ENCODE measurements at places on chromosomes 7 and 10. TPM values are rescaled to one million over a fixed set of nuclear protein-coding genes. Genes with fewer than 3 reads are reported as not detected.

GRCh38 chr10:95336702-95337101 lies 45.9 kb upstream of the PDLIM1 start:
- DNase-seq = no peak

- no peak for DNase-seq
Measured at GRCh38 chr10:77410523-77410922, 227.1 kb downstream of the KCNMA1 start.

DNA sequence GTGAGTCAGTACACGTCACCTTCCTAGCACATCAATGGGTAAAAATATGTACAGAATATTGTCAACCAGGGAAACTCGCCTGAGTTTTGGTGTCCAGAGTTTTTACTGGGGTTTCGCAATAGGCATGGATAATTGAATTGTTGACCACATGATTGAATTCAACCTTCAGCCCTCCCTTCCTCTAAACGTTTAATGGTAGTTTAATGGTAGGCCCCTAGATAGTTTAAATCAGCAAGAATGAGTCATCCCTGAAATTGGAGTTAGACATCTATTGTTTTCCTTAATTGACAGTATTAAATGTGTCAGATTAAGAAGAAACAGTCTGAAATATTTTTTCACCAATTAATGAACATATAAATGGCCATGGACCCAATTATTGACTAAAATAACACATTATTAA lies 57.8 kb upstream of the CACNA2D1 start:
- DNase-seq = no peak

GRCh38 chr7:72405871-72406270 lies 6.3 kb downstream of the CALN1 start:
- DNase-seq = no peak

GRCh38 chr7:78510580-78511188 lies 712.1 kb downstream of the PHTF2 start:
- no peak for DNase-seq

- DNase-seq = no peak
Measured at GRCh38 chr7:49714182-49714581, 59.3 kb upstream of the VWC2 start.

- no peak for DNase-seq
Measured at GRCh38 chr7:95066737-95067530, 159.5 kb downstream of the PPP1R9A start.

- DNase-seq = no peak
Measured at GRCh38 chr10:92773776-92774175, 74.5 kb upstream of the EXOC6 start.

GRCh38 chr10:108388706-108389105 lies 1224.2 kb upstream of the SORCS1 start:
- no peak for DNase-seq

Gene HELLS
- 6.1 TPM for total RNA-seq

Gene PRR15
- total RNA-seq = not detected

Gene PVRIG
- total RNA-seq = not detected

Gene WIPF3
- total RNA-seq = 2.4 TPM

Gene GDF2
- total RNA-seq = not detected

Gene TACR2
- 0.59 TPM for total RNA-seq

Gene AOAH
- 7.7 TPM for total RNA-seq
